Osteoblast (primary cell): ENCODE measurements at places on chromosomes 4 and X.

- H3K4me3 ChIP-seq: no peak overlapping the region
- no peaks in the 10 kb centered on the region for H3K4me1 ChIP-seq
- H3K27me3 ChIP-seq: no peaks in the 10 kb centered on the region
Measured at GRCh38 chr4:143721317-143721716, 20.8 kb upstream of the FREM3 start.

DNA sequence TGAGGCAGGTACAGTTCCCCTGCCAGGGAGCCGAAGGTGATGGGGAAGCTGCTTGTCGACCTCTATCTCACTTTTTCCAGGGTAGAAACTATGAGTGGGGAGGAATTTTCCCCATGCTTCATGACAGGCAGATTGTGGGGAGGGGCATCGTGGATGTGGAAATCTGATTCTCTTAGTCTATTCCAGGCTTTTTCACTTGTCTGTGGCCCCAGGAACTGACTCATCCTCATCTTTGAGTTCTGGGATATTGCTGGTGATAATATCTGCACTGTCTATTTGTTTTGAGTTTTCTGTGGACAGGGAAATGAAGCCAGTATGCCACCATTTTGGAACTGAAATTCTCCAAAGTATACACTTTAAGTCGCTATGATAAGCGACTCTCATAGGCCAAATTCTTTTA is 7.6 kb upstream of the TLR2 start:
- no peak overlapping the region for H3K27ac ChIP-seq
- H3K36me3 ChIP-seq: no peaks in the 10 kb centered on the region
- H3K4me1 ChIP-seq: peaks cover 11% of the 10 kb centered on the region
- H3K4me3 ChIP-seq: no peak overlapping the region
- peaks cover 26% of the 10 kb centered on the region for H3K27me3 ChIP-seq

- H3K36me3 ChIP-seq: no peaks in the 10 kb centered on the region
- H3K27ac ChIP-seq: no peak overlapping the region
- peaks cover 34% of the 10 kb centered on the region for H3K27me3 ChIP-seq
- no peaks in the 10 kb centered on the region for H3K4me1 ChIP-seq
Measured at GRCh38 chr4:6245246-6246169, 24.1 kb upstream of the WFS1 start.

- peaks cover 26% of the 10 kb centered on the region for H3K27me3 ChIP-seq
- no peak for DNase-seq
- no peaks in the 10 kb centered on the region for H3K36me3 ChIP-seq
- no peaks in the 10 kb centered on the region for H3K4me1 ChIP-seq
- no peak overlapping the region for H3K4me3 ChIP-seq
- H3K27ac ChIP-seq: no peak overlapping the region
Measured at GRCh38 chrX:39475372-39475771, 622.4 kb downstream of the BCOR start.

GRCh38 chr4:80809039-80809729 is 221.3 kb upstream of the BMP3 start:
- no peak overlapping the region for H3K4me3 ChIP-seq
- DNase-seq: no peak
- H3K27me3 ChIP-seq: no peaks in the 10 kb centered on the region
- no peak overlapping the region for H3K27ac ChIP-seq
- H3K4me1 ChIP-seq: no peaks in the 10 kb centered on the region

DNA sequence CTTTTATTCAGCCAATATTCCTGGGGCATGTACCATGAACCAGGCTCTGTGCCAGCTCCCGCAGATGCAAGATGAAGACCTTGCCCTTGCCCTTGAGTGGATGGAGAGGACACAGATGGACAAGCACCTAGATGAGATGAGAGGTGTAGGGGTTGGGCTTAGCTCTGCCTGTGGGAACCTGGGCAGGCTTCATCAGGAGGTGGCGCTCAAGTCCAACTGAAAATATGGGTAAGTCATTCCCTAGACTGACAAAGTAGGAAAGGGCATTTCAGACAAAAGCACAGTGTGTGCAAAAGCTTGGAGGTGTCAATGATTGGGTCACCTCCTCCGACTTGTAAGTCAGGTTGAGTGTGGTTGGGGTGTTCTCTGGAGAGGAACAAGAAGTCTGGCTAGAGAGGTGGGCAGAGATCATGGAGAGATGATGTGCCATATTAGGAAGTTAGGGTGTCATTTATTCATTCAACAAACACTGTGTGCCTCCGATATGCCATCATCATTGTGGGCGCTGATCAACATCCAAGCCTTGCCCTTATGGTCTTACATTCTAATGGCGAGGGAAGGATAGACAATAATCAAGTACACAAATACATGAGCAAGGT is 64.6 kb downstream of the ANAPC4 start:
- no peaks in the 10 kb centered on the region for H3K36me3 ChIP-seq
- DNase-seq: peak; percentile 83
- H3K27ac ChIP-seq: no peak overlapping the region

DNA sequence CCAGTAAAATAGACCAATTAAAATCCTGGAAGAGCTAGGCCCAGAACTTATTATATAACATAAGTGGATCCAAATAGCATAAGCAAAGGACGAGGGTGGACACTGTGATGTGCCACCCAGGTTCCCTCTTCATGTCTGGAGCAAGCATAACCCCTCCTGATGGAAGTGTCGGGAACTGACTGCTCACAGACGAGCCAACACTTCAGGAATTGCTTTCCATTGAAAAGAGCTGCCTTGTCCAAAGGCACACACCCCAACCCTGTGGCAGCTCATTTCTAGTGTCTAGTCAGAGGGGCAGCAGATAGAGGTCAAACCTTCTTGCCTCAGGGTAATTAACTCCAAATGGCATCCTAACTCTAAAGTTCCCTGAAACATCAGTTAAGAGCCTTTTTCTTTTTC is 15.3 kb downstream of the DDIT4L start:
- DNase-seq: no peak
- no peak overlapping the region for H3K4me3 ChIP-seq
- H3K36me3 ChIP-seq: no peaks in the 10 kb centered on the region

DNA sequence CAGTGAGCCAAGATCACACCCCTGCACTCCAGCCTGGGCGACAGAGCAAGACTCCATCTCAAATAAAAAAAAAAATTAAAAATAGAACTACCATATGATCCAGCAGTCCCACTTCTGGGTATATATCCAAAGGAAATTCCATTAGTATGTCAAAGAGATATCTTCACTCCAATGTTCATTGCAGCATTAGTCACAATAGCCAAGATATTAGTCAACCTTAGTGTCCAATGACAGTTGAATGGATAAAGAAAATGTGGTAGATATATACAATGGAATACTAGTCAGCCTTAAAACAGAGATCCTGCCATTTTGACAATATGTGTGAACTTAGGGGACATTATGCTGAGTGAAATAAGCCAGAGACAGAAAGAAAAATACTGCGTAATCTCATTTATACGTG is 49.4 kb downstream of the C4orf46 start:
- H3K36me3 ChIP-seq: no peaks in the 10 kb centered on the region
- no peak overlapping the region for H3K4me3 ChIP-seq
- no peaks in the 10 kb centered on the region for H3K4me1 ChIP-seq
- H3K27ac ChIP-seq: no peak overlapping the region

DNA sequence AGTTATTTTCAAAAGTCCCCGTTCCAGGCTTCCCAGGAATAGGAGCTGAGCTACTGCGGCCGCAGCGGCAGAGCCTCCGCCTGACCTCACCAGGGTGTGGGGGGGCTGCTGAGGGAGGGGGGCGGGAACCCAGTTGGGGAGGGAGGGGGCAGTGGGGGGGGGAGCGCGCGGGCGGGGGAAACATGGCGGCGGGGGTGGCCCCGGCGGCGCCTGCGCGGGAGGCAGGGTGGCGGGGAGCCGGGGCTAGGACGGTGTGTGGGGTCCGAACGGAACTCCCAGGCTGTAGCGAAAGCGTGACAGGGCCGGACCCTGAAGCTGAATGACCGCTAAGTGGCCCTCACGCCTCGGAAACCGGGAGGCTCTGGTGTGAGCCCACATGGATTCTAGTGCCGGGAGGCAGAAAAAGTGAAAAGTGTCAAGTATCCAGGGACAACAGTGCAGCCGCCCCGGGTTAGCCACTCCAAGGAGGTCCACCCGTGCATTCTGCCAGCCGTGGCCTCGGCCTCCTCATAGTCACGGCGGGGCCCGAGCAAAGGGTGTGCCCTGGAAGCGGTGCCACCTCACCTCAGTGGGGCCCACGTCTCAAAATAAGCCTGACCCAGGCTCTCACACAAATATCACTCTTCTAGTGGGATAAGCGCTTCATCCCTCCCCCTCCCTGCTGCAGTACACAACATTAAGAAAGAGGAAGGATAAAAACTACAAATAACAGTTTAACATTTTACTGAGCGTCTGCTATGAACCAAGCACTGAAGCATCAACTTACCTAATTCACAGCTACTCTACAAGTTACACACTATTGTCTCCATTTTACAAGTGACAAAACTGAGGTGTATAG is at the start of gene KLHL13:
Gene KLHL13 (minus strand): TSS at position 98 of the 838 bp plus-strand sequence. CDS start 88,337 bp downstream, outside the sequence.
- no peak within 1 kb of the TSS for H3K27ac ChIP-seq
- H3K27me3 ChIP-seq: peaks cover 2% of the 10 kb centered on the region
- no peaks in the 10 kb centered on the region for H3K36me3 ChIP-seq
- DNase-seq: peak; percentile 82
- no peaks in the 10 kb centered on the region for H3K4me1 ChIP-seq

GRCh38 chr4:33063241-33063640 is 2343.1 kb downstream of the PCDH7 start:
- H3K4me1 ChIP-seq: no peaks in the 10 kb centered on the region
- H3K36me3 ChIP-seq: no peaks in the 10 kb centered on the region
- no peak overlapping the region for H3K27ac ChIP-seq
- H3K27me3 ChIP-seq: no peaks in the 10 kb centered on the region
- H3K4me3 ChIP-seq: no peak overlapping the region
- no peak for DNase-seq

GRCh38 chrX:40279762-40280161 is 182.0 kb upstream of the BCOR start:
- peaks cover 14% of the 10 kb centered on the region for H3K4me1 ChIP-seq
- peaks cover 10% of the 10 kb centered on the region for H3K27me3 ChIP-seq
- H3K36me3 ChIP-seq: no peaks in the 10 kb centered on the region
- no peak overlapping the region for H3K27ac ChIP-seq
- no peak for DNase-seq
- H3K4me3 ChIP-seq: no peak overlapping the region

- H3K4me1 ChIP-seq: no peaks in the 10 kb centered on the region
- no peaks in the 10 kb centered on the region for H3K36me3 ChIP-seq
- DNase-seq: no peak
- H3K27ac ChIP-seq: no peak overlapping the region
Measured at GRCh38 chrX:82087699-82088098, 885.8 kb downstream of the SH3BGRL start.

GRCh38 chr4:174483792-174484191 is 38.5 kb downstream of the HPGD start:
- H3K27me3 ChIP-seq: no peaks in the 10 kb centered on the region
- H3K4me3 ChIP-seq: no peak overlapping the region
- no peak overlapping the region for H3K27ac ChIP-seq
- no peaks in the 10 kb centered on the region for H3K36me3 ChIP-seq
- no peaks in the 10 kb centered on the region for H3K4me1 ChIP-seq

- H3K4me1 ChIP-seq: peaks cover 26% of the 10 kb centered on the region
- peak overlapping the region; percentile 29 for H3K27ac ChIP-seq
- H3K27me3 ChIP-seq: no peaks in the 10 kb centered on the region
- DNase-seq: peak; percentile 75
Measured at GRCh38 chr4:128600996-128601871, 208.3 kb upstream of the JADE1 start.

DNA sequence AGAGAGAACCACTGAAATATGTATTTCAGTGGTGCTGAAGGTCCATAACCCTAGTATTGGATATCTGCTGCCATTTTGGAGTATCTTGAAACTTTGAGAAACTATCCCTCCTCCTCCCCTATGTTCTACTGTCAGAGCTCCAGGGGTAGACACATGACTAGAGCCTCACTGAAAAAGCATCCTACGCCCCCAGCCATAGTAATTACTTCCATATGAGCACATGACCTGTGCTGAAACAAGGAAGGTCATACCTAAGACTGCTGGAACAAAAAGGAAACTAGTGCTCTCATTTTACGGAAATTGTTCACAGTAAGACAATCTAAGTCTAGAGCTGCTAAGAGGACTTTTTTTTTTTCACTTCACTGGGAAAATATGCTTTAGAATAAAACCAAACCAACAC is 42.0 kb upstream of the MAPK10 start:
- H3K27ac ChIP-seq: no peak overlapping the region
- H3K4me1 ChIP-seq: no peaks in the 10 kb centered on the region
- H3K36me3 ChIP-seq: no peaks in the 10 kb centered on the region
- DNase-seq: no peak

DNA sequence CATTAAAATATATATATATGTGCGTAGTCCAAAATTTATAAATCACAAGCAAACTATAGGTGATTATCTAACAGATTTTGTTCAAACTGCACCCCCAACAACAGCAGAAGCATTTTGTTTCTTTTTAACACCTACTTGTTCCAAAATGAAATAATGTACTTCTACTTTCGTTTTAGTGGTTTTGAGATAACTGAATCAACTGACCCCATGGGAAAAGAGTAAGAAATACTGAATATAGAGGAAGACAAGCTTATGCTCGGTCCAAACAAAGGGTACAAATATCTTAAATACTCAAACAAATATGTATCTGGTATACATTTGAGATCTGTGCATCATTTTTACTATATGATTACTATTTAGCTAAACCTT is 22.4 kb downstream of the MAP7D3 start:
- DNase-seq: no peak
- no peak overlapping the region for H3K4me3 ChIP-seq
- H3K27ac ChIP-seq: no peak overlapping the region
- no peaks in the 10 kb centered on the region for H3K27me3 ChIP-seq
- H3K36me3 ChIP-seq: peaks cover 47% of the 10 kb centered on the region

DNA sequence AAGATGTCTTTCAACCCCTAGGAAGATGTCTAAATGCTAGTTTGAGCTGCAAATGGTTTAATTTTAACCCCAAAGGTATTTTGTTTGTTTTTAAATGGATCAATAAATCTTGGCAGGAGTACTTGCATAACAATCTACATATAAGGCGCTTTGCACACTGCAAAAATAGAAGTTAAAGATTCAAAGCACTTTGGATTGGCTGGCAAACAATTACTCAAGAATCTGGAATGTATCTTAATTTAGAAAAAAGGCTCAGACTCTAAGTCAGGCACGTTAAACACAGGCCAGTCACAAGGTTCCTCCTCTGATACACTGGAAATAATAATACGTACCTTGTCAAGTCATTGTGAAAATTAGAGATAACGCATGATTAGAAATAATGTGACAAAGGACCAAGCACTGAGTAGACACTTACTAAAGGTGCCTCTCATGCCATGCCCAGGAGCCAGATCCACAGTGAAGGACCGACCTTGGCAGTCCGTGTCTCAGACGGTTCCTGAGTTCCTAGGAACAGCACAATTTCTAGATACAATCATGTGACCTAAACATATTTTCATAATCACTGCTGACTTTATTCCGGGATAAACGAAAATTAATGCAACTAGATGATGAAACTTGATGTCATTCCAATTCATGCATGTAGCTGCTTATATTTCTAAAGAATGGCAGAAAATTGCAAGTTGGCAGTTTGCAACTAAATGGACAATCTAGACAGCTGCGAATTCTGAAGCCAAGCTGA is 49.6 kb downstream of the PROM1 start:
- H3K36me3 ChIP-seq: no peaks in the 10 kb centered on the region
- no peak overlapping the region for H3K4me3 ChIP-seq
- H3K27ac ChIP-seq: no peak overlapping the region
- peaks cover 3% of the 10 kb centered on the region for H3K4me1 ChIP-seq
- peaks cover 6% of the 10 kb centered on the region for H3K27me3 ChIP-seq

- no peak for DNase-seq
- no peaks in the 10 kb centered on the region for H3K27me3 ChIP-seq
- H3K36me3 ChIP-seq: no peaks in the 10 kb centered on the region
- H3K27ac ChIP-seq: no peak overlapping the region
Measured at GRCh38 chr4:79603681-79604080, 195.7 kb upstream of the GK2 start.

GRCh38 chrX:107935200-107935599 is 47.0 kb downstream of the TEX13B start:
- no peaks in the 10 kb centered on the region for H3K36me3 ChIP-seq
- H3K27ac ChIP-seq: no peak overlapping the region
- H3K4me3 ChIP-seq: no peak overlapping the region
- H3K27me3 ChIP-seq: peaks cover 4% of the 10 kb centered on the region
